Right renal pelvis (tissue), 4 donors: ENCODE measurements at places on chromosomes 12 and 14.

GRCh38 chr14:100296106-100296651 lies 10.1 kb downstream of the SLC25A29 start:
- no peak for DNase-seq

DNA sequence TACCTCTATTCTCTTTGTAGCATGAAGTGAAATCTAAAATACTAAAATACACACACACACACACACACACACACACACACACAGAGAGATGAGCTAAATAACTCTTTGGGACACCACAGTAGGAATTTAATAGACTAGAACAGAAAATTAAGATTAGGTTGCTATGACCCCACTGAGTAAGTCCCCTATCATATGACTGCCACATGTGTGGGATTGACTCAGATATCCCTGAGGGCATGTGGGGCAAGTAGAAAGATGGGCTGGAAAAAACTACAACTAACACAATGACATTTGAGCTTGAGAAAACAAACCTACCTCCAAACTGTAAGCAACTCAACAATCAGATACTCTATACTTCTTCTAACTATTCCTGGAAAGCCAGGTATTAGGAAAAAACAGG lies 27.0 kb downstream of the SLC25A21 start:
- no peak for DNase-seq

DNA sequence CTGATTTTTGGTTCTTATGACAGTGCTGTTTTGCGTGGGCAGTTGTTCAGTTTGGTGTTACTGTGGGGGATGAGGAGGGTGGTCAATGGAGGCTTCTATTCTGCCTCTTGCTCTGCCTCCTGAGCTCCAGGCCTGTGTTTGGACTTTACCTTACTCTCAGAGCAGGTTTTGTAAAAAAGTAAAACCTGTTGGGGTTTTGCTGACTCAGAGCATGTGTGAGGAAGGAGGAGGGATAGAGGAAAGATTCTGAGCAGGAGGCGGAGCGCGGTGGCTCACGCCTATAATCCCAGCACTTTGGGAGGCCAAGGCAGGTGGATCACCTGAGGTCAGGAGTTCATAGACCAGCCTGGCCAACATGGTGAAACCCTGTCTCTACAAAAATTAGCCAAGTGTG lies 6.7 kb downstream of the A2ML1 start:
- DNase-seq = no peak

DNA sequence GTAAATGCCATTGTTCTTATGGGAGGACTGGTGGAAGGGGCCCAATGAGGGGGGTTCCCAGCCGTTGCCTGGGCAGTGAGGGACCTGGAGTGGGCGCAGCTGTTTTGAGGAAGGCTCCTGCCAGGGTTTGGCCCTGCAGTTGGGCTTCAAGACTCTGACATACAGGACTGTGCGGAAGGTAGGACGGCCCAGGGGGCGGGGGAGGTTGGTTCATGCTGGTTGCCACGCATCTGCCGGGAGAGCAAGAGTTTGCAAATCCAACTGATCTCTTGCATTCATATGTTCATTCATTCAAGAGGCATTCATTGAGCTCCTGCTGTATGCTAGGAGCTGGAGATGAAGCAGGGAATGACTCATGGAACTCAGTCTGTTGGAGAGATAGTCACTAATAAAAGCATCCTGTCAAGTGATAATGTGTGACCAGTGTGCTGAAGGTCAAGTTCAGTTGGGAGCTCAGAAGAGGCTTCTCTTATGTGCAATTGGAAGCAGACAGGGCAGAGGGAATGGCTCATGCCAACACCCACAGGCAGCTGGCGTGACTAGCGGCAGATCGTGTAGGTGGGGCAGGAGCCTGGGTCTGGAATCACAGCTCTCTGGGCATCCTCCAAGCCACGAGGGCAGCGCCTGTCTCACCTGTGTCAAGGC lies 7.8 kb downstream of the SH2B3 start:
- DNase-seq = no peak

DNA sequence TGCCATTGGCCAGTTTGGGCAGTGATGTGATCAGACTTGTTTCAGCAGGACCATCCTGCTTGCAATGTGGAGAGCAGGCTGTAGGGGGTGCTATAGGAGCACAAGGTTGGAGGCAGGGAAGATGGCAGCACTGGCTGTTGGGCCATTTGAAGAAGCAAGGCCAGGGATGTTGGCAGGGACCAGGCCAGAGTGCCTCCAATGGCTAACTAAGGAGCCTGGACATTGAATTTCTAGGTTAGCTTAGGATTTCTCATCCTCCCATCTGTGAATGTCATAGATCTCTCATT lies 23.5 kb downstream of the FGF23 start:
- DNase-seq = no peak

DNA sequence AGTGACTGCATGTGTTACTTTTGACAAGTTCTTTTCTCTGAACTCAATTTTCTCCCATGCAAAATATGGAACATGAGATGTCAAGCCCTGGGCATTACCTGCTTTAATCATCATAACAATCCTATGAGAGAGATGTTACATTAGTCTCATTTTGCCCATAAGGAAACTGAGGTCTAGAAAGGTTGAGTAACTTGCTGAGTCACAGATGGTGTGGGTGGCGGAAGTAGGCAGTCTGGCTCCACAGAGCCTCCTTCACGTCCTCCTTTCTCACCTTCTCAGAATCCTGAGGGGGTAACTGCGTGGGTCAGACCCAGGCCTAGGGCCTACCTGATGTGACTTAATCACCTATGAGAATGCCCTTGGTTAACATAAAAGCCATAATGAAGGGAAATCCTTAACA lies 50.7 kb downstream of the TMTC1 start:
- DNase-seq = no peak

GRCh38 chr12:89762498-89763170 lies 54.0 kb upstream of the ATP2B1 start:
- DNase-seq = no peak

DNA sequence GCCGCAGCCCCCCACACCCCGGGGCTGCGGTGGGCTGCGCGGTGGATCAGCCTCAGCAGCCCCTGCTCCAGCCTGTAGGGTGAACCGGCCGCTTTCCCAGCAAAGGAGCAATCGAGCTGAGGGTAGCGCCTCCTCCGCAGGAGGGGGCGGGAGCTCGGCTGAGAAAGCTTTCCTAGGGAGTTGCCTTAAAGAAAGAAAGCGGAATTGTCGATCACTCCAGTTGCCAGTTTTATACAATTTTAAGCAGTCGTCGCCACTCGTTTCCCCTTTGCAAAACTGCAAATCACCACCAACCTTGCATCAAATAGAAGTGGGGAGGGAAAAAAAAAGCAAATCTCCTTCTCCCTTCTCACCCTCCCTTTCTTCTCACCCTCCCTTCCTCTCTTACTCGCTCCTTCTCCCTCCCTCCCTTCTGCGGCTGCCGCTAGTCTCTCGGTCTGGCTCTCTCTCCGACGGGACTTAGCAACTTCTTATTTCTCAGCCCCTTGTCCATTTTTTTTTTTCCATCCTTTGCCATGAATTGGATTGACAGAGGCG lies at the start of gene PDE3A:
TSS of gene PDE3A (plus strand) at position 424 of the 537 bp plus-strand sequence. CDS start 748 bp downstream, outside the sequence.
- DNase-seq = peak; percentile 74

DNA sequence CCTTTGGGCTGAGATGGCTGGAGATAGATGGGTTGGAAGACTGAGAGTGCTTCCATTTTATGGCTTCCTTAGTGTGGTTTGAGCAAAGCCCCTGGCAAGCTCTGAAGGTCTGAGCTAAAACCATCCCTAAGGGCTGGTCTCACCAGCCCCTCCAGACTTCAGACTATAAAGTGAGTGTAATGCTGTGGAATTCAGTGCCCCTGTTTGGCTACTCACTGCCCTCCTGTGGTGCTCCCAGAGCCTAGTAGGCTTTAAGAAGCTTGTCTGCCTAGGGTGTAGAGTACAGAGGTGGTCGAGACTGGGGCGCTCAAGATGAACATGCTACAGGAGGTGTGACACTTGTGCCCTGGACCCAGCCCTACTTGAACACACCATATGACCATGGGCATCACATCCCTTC lies 246.7 kb upstream of the FKBP4 start:
- no peak for DNase-seq

- no peak for DNase-seq
Measured at GRCh38 chr14:59278111-59278510, 89.6 kb downstream of the DAAM1 start.

DNA sequence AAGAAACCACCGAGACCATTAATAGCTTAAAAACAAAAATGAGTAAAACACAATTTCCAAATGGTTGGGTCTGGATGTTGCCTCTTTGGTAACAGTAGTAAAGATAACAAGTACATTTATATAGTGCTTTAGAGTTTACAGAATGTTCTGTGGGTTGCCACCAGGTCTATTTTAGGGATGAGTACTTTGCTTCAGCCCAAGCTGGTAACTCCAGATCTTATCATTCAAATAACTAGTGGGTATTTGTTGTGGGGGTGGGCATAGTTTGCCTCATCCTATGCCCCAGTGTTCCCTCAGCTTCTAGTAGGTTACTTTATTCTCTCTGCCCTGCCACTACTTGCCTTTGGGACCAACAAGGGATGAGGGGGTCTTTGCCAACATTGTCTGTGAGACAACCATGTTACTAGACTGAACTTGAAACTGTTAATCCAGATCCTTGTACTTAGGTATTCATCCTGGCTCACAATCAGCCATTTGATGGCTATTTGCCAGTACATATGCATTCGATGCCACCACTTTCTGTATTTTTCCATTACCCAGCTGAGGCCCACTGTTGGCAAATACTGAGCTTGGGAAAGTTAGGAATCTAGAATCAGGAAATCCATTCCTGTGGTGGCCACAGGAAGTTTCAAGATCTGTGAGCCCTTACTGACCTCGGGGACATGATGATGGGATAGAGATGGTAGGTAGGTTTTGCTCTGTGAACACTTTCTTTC lies 17.6 kb upstream of the AKAP6 start:
- no peak for DNase-seq

- DNase-seq = no peak
Measured at GRCh38 chr14:76782885-76783566, 21.8 kb downstream of the VASH1 start.

DNA sequence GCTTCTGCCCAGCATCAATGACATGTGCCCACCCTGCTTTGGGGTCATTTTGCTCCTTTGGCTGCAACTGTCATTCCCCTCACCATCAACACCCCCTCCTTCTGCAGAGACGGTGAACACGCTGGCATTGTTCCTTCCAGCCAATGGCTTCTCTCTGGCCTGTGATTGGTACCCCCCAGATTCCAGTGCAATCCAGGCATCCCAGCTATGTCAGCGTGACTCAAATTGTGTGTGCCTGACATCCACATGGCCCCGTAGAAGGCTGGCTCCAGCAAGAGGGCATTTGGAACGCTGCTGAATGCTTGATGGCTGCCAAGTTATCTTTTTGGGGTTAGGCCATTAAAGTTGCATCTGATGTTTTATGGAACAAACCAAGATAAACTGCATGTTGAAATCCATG lies 21.0 kb upstream of the CCND2 start:
- DNase-seq = no peak

- DNase-seq = no peak
Measured at GRCh38 chr14:47262801-47263200, 412.6 kb downstream of the MDGA2 start.

GRCh38 chr14:96538097-96538989 lies 36.2 kb downstream of the PAPOLA start:
- no peak for DNase-seq

DNA sequence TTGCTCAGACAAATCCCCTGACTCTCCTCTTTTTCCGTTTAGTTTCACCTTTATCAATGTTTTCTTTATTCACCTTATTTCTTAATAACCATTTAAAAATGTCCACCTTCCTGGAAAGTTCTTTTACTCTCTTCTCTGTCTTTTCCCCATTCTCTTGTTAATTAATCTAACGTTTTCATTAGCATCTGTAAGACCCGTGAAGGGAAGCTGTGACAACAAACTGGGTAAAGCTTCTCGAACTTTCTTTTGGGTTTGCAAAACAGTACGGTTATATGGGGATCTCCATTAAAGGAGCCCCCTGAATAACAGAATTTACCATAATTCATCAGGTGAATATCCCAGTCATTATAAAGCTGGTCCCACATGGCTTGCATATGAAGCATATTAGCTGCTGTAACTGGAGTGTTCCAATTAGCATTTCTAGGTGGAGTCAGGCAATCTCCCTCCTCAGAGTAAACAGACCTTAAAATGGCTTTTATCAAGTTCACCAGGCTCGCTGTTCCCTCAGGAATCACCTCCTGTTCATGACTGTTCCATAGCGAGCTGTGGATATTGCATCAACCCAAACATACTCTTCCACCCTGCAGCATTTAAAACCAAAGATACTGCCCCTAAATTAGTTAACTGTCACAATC lies 42.4 kb downstream of the TMEM30B start:
- DNase-seq = no peak

DNA sequence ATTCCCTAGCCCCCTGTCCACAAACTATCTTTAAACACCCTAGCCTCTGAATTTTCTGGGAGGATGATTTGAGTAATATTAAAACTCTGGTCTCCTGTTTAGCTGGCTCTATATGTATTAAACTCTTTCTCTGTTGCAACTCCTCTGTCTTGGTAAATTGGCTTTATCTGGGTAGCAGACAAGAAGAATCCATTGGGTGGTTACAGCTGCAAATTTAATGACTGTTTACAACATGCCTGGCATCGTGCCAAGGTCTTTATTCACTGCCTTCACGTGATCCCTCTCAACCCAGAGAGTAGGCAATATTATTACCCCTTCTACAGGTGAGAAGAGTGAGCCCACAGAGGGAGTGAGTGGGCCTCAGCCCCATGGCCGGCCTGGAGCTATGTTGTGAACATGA lies 77.8 kb upstream of the MYL2 start:
- no peak for DNase-seq

GRCh38 chr12:70920891-70921290 lies 353 bp upstream of the PTPRR start:
- no peak for DNase-seq

- no peak for DNase-seq
Measured at GRCh38 chr14:95444132-95445129, 72.0 kb downstream of the SYNE3 start.

- DNase-seq = no peak
Measured at GRCh38 chr14:104573930-104574329, 5.6 kb upstream of the C14orf180 start.

- no peak for DNase-seq
Measured at GRCh38 chr14:51365241-51365965, 125.4 kb downstream of the TMX1 start.

- DNase-seq = no peak
Measured at GRCh38 chr14:37972941-37973887, 234.5 kb upstream of the SSTR1 start.

DNA sequence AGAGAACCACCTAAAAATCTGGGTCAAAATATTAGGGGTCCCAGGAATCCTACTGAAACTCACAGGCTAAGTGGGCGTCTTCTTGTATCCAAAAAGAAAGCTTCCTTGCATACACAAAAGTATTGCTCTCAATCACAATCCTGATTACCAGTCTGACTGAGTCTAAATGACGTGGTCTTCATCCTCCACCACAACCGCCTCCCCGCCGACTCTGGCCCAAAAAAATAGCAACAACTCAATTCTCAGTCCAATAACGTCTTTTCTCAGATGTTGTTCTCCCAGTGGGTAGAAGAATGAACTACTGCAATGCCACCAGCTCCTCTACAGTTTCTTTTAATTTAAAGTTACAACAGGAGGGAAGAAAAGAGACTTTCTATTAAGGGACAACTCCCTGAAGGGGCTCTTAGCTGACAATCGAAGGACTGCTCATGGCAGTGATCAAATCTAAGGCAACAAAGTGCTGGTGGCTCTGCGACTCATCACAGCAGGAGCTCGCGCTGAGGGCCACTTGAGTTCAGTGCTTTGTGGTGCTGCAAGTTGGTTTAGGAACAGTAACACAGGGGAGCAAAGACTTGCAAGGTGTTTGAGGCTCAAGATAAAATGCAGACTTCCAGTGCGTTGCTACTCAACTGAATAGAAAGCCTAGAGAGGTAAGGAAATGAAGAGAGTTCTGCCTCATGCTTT lies 394.1 kb downstream of the BCAT1 start:
- DNase-seq = no peak

- no peak for DNase-seq
Measured at GRCh38 chr12:94702696-94703095, 52.3 kb upstream of the TMCC3 start.

- DNase-seq = no peak
Measured at GRCh38 chr12:40034156-40034555, 71.7 kb downstream of the SLC2A13 start.
